K562 (cell line): ENCODE measurements at places on chromosomes 2 and 18. TPM values are rescaled to one million over a fixed set of nuclear protein-coding genes. Genes with fewer than 3 reads are reported as not detected.

DNA sequence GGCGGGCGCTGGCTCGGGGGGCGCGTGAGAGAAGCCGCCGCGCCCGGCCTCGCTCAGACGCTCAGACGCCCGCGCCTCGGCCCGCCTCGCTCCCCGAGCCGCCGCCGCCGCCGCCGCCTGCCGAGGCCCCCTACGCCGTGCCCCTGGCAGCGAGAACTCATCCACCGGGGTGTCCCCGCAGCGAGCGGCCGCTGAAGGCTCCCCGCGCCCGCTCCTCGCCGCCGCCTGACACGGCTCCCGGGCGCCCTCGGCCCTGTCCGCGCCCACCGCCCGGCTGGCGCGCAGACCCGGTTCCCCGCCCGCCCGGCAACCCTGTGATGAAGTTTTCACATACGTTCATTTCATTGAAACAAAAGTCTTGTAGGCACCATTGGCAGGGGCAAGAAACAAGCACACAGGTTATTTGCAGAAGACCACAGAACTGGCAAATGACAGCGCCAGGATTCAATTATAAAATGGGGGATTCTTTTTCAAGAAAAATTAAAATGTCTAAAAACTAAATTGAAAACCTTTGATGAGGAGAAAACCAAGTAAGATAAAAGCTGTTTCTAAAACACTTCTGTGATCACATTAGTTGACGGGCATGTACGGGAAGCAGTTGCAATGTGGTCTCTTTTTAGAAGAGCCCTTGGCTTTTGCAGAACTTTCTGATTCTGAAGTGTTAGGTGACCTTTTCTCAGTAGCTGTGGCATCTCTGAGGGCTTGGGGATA lies 50.5 kb upstream of the TUBA3D start:
- no peak for DNase-seq

DNA sequence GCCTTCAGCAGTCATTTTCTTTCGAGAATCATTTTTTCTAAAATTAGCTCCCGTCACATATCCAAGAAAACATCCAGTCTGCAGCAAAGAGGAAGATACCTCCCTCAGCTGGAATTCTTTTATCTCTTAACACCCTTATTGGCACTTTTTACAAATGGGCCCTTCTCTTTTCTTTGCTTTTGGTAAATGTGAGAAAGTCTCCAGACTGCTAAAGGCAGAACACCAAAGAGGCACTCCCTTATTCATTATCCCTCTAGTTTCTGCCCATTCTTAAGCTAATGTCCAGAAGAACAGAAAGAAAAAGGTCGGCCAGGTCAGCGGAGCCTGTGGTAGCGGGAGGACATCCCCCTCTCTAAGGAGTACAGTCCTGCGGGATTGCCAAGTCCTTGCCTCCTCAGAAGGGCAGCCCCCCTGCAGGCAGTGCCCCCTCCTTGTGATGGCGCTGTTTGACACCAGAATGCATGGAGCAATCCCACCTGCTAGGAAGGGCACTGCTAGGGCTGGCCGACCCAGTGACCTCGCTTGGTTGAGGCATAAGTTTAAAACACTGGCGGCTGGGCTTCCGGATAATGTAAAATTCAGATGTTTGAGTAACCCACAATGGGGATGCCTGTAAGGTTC lies 34.0 kb downstream of the ST6GAL2 start:
- no peak for DNase-seq

DNA sequence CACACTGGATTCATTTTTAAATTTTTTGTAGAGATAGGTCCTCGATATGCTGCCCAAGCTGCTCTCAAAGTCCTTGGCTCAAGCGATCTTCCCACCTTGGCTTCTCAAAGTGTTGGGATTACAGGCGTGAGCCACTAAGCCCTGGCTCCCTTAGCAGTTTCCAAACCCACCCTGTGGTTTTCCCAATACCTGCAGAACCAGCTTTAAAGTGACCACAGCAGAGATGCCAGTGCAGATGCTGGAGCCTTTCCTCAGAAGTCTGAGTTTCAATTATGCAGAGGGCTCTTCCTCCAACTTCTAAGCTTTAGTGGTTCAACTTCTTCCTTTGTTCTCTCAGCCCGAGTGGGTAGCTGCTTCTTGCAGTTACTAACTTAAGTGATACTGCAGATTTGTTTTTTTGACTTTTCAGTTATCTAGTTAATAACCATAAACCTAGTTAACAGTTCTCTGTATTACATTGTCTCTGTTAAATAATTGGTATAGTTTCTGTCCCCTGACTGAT lies 8.1 kb upstream of the HAAO start:
- DNase-seq: no peak

GRCh38 chr2:101479328-101479727 lies 4.4 kb upstream of the RFX8 start:
- no peak for DNase-seq

DNA sequence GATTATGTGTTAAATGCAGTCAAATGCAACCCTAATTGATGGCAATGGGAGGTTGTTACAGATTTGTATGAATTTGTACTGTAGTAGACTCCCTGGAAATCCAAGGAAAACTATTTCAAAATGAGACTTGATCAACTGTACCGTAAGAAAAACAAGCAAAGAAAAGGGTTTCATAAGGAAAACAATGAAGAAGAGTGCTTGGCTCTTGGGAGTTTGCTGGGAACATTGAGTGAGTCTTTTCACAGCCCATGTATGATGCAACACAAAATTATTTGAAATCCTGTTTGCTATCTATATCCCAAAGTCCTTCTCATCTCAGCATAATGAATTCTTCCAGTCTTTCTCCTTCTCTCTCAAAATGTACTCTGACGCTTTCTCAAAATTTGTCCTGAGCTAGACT lies 67.0 kb upstream of the OSR1 start:
- DNase-seq: no peak

DNA sequence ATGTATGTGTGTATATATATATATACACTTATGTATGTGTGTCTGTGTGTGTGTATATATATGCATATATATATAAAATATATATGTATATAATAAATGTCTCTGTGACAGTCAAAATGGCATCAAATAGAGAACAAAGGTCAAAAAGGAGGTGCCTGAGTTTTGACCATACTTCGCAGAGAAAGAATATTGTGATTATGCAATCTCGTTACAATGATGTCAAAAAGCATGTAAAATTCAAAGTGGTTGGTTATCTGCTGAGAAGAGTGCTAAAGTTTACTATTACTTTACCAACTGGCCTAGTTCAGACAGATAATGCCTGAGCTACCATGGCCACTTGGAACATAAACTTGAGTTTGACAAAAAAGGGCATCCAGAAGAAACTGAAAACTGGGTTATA lies 375.0 kb downstream of the NBAS start:
- no peak for DNase-seq

DNA sequence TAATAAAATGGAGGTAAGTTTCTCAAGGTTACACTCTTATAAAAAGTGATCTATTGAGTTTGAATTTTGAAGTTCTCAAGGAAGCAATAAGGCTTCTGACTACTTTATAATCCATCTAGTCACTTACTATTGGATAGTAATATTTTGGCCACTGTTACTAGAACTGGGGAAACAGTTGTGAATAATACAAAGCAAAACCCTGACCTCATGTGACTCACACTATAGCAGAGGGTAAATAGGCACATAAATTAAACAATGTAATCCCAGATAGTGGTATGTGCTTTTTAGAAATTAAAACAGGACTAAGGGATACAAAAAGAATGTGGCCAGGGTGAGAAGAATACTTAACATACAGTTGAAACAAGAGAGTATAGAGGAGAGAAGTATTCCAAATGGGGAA lies 78.6 kb downstream of the CALCRL start:
- DNase-seq: no peak

DNA sequence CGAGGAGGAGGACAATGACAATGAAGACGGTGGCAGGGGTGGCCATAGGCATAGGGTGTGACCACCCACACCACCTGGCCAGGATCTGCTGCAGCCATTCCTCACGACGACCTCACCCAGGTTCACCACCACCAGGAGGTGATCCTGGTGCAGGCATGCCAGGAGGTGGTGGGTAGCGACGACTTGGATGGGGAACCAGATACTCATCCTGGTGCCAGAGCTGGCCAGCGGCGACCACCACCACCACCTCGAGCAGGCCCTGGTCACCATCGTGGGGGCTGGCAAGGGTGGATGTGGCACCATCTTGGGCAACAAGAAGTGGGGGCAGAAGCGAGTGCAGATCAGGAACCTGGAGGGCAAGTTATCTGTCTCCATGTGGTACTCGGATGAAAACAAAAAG lies 117.1 kb upstream of the NXPH2 start:
- no peak for DNase-seq

DNA sequence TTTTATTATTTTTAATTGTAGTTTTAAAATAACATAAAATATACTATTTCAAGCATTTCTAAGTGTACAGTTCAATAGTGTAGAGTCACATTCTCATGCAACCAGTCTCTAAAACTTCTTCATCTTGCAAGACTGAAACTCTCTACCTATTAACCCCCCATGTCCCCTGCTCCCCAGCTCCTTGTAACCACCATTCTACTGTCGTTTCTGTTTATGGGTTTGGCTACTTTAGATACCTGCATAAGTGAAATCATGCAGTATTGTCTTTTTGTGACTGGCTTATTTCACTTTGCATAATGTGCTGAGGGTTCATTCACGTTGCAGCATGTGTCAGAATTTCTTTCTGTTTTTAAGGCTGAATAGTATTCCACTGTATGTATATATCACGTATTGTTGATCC lies 139.4 kb downstream of the SMAD7 start:
- DNase-seq: no peak

DNA sequence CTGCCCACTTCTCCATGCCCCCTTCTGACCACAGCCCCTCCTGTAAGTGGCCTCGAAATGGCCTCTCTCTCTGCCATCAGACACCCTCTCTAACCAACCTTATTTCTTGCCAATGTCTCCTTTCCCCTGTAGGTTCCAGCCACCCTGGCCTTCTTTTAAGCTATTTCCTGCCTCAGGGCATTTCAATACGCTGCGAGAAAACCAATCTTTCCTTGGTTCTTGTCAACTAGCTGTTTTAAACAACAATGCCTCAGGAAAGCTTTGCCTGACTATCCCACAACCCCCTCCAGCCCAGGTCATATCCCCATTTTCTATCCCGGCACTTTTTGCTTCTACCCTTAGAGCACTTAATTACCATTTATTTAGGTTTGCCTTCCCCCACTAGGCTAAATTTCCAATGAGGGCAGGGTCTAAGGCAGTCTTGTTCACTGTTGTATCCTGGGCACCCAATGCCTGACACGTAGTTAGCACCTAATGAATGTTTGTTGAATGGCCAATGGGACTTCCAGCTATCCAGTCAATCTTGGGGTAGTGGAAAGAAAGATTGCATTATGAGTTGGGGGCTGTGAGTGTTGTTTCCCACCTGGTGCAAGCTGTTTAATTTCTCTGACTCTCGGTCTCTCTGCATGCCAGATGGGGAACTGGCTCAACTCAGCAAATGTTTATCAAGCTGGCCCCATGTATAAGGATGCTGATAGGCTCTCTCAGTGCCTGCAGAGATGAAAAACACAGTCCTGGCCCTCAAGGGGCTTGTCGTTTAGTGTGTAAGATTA lies 291.2 kb downstream of the SRBD1 start:
- DNase-seq: no peak

DNA sequence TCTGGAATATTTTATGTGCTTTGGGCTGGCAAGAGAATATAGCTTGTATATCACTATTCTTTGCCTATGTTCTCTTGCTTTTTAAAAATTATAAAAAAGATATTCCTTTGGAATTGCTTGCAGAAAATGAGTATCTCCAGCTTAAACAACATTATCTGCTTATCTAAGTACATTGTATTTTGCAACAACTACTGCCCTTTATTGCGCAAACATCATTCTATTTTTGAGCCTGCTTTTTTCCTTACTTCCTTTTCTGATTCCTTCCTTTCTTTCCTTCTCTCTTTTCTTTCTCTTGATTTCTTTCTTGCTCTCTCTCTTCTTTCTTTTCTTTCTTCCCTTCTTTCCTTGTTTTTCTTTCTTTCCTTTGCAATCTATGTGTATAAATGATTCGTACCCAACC lies 74.0 kb downstream of the UNC80 start:
- DNase-seq: no peak

DNA sequence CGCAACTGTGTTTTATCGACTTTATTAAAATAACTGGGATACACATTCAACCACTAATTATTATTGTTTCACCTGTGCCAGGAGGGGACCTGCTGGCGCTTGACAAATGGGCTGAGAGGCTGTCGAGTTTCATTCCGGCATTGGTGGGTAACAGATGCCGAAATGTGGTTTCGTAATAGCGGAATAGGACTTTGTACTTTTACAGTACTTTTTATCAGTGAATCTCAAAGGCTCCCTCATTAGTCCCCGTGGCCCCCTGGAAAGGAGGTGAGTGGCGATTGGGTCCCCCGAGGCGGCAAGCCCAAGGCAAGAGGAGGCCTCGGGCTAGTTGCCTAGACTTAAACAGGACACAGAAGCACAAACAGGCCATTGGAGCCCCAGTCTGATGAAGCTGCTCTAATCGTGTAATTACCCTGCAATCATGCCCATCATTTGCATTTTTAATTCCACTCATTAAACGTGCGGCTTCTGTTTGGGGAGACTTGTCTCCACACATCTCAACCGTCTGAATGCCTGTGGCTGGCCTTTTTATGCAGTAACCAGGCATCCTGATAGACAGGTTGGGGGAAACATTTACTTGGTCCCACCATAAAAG lies 193.2 kb downstream of the INO80D start:
- DNase-seq: no peak

DNA sequence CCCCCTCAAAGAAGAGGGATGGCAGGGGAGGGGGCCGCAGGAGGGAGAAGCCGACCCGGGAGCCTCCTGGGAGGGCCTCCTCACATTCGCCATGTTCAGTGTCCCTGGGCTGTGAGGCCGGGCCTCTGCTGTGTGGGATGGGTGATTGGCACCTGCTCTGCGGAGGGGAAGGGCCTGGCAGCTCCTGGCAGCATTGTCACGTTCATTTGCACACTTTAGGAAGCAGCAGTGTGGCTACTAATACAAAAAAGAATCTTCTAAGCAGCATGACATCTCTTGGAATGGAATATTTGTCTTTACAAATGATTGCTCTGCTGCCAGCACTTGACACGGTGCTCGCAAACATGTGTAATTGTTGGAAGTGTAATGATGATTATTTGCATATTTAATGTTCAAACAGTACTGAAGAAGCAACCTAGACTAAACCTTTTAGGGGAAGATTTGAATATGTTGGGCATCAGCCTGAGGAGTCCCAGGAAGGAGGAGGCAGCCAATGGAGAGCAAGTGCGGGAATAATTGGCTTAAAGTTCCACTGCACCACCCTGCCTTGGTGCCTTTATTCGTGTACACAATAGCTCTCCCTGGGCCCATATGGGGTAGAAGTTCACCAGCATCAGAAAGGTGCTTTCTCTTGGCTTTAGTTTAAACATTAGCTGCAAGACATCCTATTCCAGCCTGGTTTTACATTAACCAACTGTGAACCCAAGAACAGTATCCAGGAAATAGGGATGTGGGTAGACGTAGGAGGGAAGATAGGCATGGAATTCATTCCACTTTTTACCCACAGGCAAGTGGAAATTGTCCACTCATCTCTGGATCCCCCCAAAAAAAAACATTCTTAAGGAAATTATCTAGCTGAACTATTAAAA lies 404.9 kb downstream of the TMEM182 start:
- no peak for DNase-seq

SLC9A4 gene
- 0.04 and 0.07 TPM in 2 replicates for total RNA-seq

ATP6V1C2 gene
- 0.09 TPM in 1 of 2 replicates, not detected in the other for total RNA-seq

UGT1A5 gene
- total RNA-seq: not detected in 2 replicates

C1QL2 gene
- total RNA-seq: not detected in 2 replicates

SPIRE1 gene
- 12.5 and 14.0 TPM in 2 replicates for total RNA-seq

CHRNA1 gene
- total RNA-seq: not detected in 2 replicates

SERPINB4 gene
- not detected in 2 replicates for total RNA-seq

GAREM2 gene
- 11.5 and 12.4 TPM in 2 replicates for total RNA-seq
